Type B pancreatic cell (in vitro differentiated cells): ENCODE measurements at places on chromosomes 2 and 18.

DNA sequence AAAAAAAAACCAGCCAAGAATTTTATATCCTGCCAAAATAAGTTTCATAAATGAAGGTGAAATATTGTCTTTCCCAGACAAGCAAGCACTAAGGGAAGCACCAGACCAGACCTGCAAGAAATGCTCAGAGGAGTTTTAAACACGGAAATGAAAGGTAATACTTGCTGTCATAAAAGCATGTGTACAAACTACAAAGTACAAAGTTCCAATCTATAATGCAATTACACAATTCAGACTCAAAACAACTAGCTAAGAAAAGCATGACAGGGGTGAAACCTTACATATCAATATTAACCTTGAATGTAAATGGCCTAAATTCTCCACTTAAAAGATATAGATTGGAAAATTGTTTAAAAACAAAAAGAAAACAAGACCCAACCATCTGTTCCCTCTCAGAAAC is 45.0 kb upstream of the ASXL3 start:
- DNase-seq: no peak

DNA sequence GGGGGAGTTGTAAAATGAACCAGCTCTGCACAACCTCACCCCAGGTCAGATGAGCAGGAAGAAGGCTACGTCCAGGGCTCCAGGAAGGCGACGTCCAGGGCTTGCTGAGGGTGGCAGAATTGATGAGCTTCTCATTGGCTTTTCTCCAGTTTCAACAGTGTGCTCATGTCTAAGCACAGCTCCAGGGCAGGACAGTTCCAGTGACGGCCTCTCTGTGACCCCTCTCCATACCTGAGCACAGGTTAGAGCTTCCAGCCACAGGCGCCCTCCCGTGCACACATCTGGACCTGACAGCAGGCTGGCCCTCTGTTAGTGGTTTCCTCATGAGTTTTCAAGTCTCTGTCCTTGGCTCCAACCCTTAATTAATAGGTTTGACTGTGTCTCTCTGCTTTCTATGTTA is 327.6 kb downstream of the ZNF516 start:
- DNase-seq: no peak

GRCh38 chr2:70118798-70119454 is 31.6 kb downstream of the PCBP1 start:
- no peak for DNase-seq

DNA sequence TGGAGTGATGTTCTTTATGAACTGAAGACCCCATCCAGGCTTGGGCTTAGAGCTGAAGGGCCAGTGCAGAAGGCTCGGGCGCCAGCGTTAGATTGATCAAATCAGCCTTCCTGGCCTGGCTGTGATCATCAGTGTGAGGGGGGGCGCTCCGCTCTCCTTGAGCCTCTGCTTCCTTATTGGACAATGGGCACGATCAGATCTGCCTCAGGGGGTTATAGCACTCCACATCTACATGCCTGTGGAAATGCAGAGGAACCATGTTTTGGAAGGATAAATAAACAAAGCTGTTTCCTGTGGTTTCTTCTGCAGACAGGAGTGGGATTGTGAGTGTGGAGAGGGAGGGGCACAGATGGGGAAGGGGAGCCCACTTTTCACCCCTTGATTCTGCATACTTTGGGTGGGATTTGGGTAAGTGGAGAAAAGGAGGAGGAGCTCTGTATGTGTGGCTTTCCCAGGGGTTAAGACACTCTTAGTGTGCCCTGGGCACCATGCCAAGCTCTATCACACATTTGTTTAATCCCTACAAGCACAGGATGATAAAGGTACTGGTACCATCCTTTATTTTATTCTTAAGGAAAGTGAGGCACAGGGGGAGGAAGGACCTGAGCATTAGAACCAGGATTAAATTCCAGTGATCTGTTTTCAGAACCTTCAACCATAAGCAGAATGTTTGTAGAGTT is 150.5 kb downstream of the EN1 start:
- no peak for DNase-seq

DNA sequence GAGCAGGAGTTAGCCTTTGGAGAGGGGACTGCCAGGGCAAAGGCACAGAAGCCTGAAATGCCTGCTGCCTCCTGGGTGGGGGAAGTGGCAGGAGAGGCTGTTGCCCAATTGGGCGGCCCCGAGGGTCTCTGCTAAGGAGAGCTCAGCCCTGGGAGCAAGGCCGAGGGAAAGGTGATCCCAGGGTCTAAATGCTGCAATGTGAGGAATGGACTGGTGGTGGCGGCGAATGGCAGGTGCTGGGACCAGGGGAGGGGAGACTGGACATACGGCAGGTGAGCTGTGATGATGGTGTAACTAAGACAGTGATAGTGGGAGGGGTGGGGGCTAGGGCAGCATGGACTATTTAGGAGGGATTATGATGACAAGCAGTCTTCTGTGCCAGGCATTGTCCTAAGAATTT is 104.0 kb downstream of the DYSF start:
- no peak for DNase-seq

- DNase-seq: no peak
Observed at GRCh38 chr2:157363612-157364101, 38.0 kb upstream of the ERMN start.

DNA sequence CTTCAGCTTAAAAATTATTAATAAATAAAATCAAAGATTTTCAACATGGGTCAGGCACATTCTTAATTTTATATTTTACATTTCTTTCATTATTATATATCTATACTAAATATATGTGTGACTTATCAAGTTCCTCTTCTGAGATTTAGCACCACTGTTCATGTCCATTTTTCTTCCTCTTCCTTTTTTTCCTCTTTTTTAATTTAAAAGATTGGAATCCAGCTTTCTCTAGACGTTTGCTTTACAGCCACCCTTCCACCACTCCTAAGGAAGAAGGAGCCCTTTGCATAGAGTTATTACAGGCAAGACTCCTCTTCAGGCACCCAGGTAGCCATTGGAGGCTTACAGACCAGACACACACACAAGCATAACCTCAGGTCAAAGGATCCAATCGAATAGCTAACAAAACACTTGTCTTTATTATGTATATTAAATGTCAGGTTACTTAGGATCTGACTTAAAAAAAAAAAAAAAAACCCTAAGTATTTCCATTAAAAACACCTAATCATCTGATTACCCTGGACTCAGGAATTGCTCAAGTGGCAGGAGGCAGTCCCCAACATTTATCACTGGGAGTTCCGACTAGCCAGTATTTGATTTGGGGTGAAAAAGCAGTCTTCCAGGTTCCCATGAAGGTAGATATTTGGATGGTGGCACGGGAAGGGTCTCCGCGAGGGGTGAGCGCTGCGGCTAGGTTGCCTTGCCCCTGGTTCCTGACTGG is 2.4 kb upstream of the ZEB2 start:
- DNase-seq: no peak

DNA sequence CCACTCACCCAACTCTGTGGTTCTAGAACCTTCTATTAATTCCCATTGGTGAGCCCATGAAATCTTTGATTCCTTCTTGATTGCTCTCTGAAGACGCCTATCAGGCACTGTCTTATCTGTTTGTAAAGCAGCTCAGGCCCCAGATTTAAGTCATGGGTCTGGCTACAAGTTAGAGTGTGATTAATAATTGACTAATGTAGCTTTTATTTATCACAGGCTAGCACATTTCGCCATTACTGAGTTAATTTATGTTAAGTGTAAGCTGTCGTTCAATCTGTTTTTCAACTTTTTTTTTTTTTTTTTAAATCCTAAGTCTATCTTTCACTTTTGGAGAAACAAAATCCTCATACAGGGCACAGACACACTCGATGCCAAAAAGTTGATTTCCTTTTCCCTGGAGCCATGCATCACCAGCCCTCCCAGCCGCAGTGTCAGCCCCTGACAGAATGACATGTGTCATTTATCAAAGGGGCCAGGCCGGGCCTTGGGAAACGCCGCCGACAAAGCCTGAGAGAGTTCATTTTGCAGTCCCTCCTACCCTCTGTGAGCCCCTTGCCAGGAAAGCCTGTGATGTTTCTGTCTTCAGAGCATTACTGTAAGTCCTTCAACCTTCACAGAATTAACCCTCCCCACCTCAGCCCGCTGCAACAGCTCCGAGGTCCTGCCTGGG is 15.8 kb downstream of the TSHZ1 start:
- no peak for DNase-seq

DNA sequence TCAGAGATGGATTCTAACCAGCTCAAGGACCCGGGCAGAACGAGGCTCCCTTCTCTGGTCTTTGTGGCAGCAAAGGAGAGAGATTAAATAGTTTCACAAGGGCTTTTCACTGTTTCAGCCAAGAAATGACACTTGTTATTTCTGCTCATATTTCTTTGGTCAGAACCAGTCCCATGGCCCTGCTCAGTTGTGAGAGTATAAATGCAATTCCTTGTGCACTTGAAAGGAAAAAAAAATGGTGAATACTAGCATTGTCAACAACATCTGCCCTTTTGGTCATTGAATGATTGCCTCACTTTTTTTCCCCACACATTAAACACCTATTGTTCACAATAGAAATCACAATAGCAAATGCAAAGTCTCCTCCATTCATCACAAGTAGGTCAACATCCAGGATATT is 104.4 kb downstream of the RDH14 start:
- no peak for DNase-seq

- no peak for DNase-seq
Observed at GRCh38 chr2:107685421-107685986, 141.2 kb upstream of the RGPD4 start.

DNA sequence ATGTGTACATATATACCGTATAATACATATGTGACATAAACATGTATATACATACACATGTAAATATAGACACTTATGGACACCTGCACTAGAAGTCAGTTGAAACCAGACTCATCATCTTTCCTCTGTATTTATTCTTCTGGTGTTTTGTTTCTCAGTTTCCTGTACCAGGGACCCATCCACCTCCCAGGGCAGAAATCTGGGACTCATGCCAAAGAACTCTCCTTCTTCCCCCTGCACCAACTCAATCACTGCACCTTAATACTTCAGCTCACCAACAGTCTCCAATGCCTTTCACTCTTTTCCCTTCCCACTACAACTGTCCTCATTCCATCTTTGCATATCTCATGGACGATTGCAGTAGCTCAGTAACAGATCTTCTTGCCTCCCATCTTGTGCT is 428.0 kb downstream of the FBXO15 start:
- no peak for DNase-seq

- no peak for DNase-seq
Observed at GRCh38 chr18:58287353-58288274, 243.6 kb downstream of the NEDD4L start.

- no peak for DNase-seq
Observed at GRCh38 chr2:145753966-145754365, 1234.0 kb upstream of the ZEB2 start.

DNA sequence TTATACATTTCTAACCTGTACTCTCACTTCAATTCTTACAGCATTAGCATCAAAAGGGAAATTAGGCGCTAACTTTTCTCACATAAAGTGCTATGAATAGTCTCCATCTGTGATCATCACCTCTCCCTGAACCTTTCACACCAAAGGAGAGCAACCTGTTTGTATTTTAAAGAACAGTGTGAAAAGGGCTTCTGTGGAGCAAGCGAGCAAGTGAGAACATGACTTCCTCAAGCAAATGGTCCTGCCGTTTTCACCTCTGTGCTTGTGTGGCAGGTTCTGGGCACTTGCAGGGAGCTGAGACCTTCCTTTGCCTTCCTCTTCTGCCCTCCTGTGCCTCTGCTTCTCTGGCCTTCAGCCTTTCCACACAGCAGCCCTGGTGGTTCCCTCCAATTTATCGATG is 51.9 kb downstream of the TGFA start:
- no peak for DNase-seq

DNA sequence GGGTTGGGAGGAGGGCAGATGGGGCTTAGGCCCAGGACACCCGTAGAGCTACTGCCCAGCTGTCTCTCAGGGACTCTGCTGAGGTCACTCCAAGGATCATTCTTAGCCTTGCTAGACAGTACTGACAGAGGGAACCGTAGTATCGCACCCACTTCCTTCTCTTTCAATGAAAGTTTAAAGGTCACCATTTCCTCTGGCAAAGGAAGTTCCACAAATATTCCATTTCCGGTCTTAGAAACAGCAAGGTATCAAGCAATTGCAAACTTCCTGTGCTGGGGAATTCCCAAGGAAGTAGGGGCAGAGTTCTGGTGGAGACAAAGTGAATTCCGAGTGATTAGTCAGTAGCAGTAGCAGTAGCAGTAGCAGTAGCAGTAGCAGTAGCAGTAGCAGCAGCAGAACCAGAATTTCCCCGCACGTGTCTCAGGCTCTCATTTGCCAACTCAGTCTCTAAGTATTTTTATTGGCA is 24.7 kb downstream of the IL1B start:
- DNase-seq: no peak

- no peak for DNase-seq
Observed at GRCh38 chr2:128997166-128997866, 678.6 kb upstream of the HS6ST1 start.

- DNase-seq: no peak
Observed at GRCh38 chr2:36528274-36528673, 69.7 kb downstream of the FEZ2 start.

DNA sequence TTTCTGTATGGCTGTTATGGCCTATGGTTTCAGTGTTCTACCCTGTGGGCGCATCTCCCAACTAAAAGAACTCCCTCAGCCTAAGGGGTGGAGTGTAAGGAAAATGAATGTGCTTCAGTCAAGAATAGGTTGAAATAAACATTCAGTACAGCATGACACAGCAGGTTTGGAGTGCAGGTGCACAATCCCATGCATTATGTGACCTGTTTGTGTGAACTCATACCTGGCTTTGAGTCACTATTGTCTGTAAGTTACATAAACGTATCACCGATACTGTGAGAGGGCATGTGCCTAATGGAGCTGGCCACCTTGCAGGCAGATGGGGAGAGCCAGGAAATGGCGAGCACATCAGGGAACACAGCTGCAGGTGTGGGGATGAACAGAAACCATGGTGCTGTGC is 216.0 kb downstream of the DSEL start:
- DNase-seq: no peak

- no peak for DNase-seq
Observed at GRCh38 chr2:118530976-118531375, 316.5 kb downstream of the EN1 start.

GRCh38 chr2:177641331-177641730 is 248.8 kb downstream of the AGPS start:
- DNase-seq: no peak

GRCh38 chr2:44104855-44105271 is 63.8 kb upstream of the PPM1B start:
- no peak for DNase-seq

GRCh38 chr2:226118471-226119429 is 680.9 kb downstream of the IRS1 start:
- DNase-seq: no peak

GRCh38 chr2:205047273-205047839 is 502.1 kb downstream of the PARD3B start:
- DNase-seq: no peak
